ENCODE measurements at places on chromosomes 1 and 21.

DNA sequence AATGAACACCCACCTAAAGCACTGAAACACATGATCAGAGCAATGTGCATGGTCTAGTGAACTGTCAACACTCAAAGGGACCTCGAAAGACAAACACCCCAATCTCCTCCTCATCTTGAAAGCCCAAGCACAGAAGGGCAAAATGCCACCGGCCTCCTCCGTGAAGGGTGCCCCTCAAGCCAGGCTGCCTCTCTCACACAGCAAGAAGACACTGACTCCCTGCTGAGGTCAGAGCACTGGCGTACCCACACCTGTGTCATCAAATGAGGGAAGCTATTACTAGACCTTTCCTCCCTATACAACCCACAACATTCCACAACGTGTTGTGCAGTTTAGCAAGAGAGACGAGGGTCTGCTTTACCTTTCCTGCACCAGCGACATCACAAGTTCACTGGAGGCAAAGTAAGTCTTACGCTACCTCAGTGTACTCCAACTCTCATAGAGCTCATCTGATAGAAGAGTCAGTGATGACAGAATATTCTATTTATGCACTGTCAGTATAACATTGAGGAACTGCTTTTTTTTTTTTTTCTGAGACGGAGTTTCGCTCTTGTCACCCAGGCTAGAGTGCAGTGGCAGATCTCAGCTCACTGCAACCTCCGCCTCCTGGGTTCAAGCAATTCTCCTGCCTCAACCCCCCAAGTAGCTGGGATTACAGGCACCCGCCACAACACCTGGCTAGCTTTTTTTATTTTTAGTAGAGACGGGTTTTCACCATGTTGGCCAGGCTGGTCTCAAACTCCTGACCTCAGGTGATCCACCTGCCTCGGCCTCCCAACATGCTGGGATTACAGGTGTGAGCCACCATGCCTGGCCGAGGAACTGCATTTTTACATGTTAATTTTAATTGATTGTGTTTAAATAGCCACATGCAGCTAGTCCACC, 3.3 kb downstream of the SH3BP5L start:
- DNase-seq = no peak

GRCh38 chr1:235060607-235061470, 67.8 kb downstream of the TOMM20 start:
- DNase-seq = no peak

- DNase-seq = no peak
Observed at GRCh38 chr1:2411801-2412394, 466 bp downstream of the PEX10 start.

- no peak for DNase-seq
Observed at GRCh38 chr1:235854347-235854746, 12.4 kb downstream of the LYST start.

GRCh38 chr1:99704356-99704816, 58.5 kb downstream of the PALMD start:
- no peak for DNase-seq

DNA sequence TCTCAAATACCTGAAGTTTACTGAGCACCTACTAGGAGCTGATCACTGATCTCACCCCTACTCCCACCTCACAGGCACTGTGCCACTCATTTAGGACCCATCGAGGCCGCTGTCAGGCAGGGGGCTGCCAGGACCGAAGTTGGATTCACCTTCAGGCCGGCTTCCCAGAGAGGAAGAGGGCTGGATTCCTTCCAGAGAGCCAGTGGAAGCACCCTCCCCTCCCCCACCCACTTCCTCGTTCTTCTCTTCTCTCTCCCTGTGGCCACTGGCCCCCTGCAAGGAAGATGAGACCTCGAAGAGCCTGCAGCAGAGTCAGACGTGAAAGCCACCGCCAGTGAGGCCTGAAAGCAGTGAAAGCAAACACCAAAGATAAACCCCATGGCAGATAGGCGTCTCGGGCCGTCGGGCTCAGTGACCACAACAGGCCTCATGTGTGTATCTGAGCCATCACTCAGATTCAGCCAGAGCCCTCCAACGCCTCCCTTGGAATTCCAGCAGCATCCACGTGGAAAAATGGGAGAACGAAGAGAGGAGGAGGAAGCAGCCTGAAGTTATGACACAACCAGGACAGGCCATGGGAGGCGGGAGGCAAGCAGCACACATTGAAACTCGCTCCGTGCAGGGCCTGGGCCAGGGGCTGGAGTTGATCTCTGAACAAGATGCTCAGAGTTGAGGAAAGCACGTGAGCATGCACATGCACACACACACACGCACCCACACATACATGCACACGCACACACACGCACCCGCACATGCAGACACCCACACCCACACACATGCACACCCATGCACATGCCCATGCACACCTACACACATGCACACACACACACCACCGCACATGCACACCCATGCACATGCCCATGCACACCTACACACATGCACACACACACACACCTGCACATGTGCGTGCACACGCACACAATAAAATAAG, 6.2 kb upstream of the AGTRAP start:
- no peak for DNase-seq

DNA sequence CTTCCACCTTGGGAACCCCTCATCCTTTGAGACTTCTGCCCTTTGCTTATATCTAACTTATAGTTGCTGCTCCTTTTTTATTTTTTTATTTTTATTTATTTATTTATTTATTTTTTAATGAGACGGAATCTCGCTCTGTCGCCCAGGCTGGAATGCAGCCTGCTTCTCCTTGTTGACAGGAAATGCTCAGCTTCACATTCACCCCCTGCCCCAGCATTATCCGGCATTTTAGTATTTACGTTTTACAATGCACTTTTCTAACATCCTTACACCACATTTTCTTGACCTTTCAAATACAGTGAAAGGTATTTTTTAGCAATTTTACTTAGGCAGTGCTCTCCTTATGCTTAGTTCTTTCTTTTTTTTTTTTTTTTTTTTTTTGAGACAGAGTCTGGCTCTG, 14.9 kb downstream of the CXADR start:
- DNase-seq = peak; percentile 30

DNA sequence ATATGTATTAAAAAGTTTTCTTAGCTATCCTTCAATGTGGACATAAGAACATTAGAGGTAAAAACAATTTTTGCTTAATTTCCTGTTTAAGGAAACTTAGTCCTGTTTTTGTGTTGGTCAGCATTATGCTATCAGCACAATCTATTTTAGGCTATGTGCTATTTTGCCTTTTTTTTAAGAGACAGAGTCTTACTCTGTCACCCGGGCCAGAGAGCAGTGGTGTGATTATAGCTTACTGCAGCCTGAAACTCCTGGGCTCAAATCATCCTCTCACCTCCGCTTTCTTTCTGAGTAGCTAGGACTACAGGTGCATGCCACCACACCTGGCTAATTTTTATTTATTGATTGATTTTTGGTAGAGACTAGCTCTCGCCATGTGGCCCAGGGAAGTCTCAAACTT, 199.1 kb upstream of the TMPRSS15 start:
- no peak for DNase-seq

DNA sequence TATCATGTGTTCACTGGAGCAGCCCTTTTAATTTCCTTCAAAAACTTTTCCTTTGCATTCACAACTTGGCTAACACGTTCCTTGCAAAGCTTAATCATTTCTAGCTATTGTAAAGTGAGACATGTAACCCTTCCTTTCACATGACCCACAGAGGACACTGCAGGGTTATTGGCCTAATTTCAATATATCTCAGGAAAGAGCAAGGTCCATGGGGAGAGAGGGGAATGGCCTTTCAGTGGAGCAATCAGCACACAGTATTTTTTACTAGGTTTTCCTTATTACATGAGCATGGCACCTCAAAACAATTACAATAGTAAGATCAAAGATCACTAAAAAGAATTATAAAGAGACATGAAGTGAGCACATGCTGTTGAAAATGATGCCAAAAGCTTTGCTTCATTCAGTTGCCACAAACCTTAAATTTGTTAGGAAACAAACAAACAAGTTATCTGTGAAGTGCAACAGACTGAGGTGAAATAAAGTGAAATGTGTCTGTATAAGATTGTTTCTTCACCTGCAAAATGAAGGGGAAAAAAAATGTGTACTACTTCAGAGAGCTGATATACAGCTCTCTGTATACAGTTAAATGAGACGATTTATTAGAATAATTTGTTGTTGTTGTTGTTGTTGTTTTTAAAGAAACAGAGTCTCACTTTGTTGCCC, 61.5 kb downstream of the EIF4G3 start:
- no peak for DNase-seq

GRCh38 chr1:199064971-199065370, 426.1 kb downstream of the PTPRC start:
- no peak for DNase-seq

DNA sequence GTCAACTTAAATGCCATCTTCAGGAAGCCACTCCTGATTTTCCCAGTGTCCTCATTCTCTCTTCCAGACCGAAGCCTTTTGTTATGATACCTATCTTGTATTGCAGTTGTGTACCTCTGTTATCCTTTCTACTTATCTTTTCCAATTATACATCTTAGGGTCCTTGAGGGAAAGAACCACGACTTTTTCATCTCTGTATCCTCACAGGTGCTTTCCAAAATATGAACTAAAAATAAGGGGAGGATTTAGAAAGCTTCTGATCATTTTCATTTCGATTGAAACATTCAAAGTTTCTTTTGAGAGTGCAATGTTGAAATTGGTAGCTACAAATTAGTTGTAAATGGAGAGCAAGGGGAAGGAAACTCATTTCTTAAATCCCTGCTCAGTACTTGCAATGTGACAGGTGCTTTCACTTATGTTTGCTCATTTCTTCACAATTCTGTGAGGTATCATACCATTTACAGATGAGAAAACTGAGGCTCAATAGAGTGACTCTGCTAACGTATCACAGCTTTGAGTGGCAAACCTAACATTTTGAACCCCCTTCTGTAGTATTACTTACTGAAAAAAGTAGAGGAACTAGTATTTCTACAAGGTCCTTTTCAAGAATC, 24.2 kb downstream of the SLC19A2 start:
- DNase-seq = no peak

GRCh38 chr21:38661197-38661871, 144.4 kb upstream of the ETS2 start:
- peak; percentile 33 for DNase-seq

DNA sequence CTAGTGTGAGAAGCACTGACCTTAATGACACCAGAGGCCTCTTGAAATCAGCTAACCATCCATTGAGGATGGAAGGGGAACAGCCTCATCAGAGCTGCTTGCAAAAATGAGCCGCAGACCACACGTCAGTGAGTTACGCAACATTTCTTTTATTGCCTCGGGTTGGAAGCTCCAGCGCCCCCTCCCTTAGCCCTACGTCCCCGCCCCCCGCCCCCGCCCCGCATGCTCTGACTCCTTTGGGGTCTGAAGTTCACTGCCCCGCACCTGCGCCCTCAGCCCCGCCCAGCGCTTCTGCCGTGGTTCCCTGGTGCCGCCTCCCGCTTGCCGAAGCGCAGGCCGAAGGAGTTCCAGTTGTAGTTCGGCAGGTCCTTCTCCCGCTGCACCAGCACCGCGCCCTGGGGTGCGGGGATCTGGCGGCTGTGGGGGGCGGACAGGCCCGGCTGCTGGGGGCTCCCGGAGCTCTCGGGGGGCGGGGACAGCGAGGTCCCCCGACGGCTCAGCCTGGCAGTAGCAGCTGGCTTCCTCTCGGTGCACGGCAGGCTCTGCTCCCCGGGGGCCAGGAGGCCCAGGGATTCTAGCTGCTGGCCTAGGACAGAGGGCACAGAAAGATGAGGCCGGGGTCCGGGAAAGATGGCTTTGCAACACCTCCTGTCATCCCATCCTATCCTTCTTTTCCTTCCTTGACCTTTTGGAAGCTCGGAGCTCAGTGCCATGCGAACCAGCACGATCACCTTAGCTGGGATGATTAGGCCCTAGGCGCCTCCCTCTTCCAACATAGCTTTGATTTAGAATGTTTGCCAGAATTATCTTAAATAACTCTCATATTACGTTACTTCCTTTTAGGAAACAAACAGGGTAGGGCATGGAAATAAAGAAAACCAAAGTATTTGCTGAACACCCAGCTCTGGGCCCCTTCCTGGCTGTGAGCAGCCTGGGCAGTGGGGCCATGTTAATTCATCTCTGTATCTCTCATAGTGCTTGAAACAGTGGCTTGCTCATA, 5.8 kb downstream of the KISS1 start:
- peak; percentile 78 for DNase-seq

DNA sequence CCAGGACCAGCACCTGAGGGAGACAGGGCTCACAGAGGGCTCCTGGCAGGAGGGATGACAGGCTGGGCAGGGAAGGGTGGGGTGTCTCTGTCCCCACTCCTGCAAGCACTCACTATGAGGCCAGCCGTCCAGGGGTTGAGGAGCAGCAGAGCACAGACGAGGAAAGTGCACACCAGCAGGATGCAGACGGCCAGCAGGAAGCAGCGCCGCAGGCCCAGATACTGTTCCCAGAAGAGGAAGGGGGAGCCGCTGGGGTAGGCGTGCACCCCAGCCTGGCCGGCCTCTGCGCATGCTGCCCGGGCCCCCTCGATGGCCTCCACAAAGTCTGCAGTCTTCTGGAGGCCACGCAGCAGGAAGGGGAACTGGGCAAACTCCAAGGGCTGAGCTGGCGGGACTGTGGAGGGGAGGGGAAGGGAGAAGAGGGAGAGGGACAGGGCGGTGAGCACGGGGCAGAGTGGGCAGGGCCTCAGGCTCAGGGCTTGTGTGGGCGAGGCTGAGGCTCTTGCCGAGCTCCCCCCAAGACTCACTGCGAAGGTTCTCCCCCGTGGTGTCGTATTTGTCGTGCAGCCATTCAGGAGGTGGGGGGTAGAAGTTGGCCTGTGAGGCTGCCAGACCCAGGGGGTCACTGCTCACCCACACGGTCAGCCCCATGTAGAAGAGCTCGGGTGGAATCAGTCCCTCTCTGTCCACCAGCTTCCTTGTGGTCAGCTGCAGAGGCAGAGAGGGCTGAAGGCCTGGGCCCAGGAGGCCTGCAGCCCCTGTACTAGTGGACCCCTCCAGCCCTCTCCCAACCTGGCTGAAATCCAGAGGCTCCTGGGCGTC, 16.5 kb downstream of the PTCH2 start:
- DNase-seq = no peak

DNA sequence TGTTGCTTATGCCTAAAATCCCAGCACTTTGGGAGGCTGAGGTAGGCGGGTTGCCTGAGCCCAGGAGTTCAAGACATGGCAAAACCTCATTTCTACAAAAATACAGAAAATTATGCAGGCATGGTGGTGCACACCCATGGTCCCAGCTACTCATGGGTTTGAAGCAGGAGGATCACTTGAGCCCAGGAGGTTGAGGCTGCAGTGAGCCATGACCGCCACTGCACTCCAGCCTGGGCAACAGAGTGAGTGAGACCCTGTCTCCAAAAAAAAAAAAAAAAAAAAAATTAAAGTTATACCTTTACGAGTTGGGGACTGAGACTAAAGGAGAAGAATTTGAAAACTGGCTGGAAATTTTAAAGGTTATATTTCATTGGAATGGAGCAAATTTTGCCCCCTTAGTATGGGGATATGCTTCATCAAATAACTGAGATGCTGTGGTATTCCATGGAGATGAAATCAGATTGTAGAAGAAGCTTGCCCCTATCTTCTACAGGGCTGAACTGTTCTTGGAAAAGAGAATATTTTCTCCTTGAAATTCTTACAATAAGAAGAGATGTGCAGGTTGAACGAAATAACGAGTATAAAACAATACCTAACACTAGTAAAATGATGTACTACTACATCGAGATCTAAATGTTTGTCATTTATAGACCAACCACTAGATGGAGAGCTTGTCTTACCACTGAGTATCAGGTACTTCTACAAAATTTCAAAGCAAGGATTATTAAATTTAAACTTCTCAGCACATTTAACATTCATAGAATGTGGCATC, 34.9 kb upstream of the SCYL3 start:
- DNase-seq = peak; percentile 57

All from iris pigment epithelial cell (primary cell).